ENCODE measurements at places on chromosomes 4 and X. TPM values are rescaled to one million over a fixed set of nuclear protein-coding genes. Genes with fewer than 3 reads are reported as not detected.

DNA sequence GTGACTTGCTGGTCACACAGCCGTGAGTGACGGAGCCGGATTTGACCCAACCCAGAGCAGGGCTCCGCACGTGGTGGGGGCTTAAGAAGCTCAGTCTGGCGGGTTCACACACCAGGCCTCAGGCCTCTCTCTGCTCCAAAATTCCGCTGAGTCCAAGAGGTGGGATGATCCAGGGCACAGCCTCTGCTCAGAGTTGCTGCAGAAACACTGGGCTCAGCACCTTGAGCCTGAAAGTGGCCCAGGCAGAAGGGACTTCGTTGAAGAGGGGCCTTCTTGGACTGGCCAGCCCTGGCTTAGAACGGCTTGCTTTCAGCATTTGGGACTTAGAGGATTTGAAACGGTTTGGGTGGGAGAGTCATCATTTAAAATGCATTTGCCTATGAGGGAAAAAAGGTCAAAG lies 21.2 kb downstream of the EVC start:
- H3K36me3 ChIP-seq = no peaks in the 10 kb centered on the region
- H3K4me1 ChIP-seq = no peaks in the 10 kb centered on the region
- no peak overlapping the region for H3K4me3 ChIP-seq
- no peak overlapping the region for H3K27ac ChIP-seq
- no peaks in the 10 kb centered on the region for H3K27me3 ChIP-seq
- no peak for DNase-seq

The CENPVL1 gene
- polyA plus RNA-seq = not detected

GRCh38 chrX:40552768-40553167 lies 28.0 kb upstream of the ATP6AP2 start:
- no peak overlapping the region for H3K27ac ChIP-seq
- no peaks in the 10 kb centered on the region for H3K27me3 ChIP-seq
- no peaks in the 10 kb centered on the region for H3K36me3 ChIP-seq
- no peak overlapping the region for H3K4me3 ChIP-seq

GRCh38 chr4:4755306-4755705 lies 104.2 kb upstream of the MSX1 start:
- H3K27me3 ChIP-seq = no peaks in the 10 kb centered on the region
- H3K27ac ChIP-seq = no peak overlapping the region
- no peak overlapping the region for H3K4me3 ChIP-seq
- H3K4me1 ChIP-seq = no peaks in the 10 kb centered on the region
- no peak for DNase-seq

DNA sequence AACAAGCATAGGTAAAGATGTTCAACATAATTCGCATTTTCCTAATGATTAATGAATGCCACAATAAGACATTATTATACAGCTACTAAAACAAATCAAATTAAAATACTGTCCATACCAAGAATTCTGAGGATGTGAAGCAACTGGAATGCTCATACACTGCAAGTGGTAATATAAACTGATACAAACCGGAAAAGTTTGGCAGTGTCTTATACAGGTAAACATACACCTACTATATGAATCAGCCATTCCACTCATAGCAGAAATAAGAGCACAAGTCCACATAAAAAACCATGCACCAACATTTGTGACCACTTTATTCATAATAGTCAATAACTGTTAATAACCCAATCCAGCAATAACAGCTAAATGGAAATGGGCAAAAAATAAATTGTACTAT lies 79.3 kb downstream of the FBXW7 start:
- peaks cover 70% of the 10 kb centered on the region for H3K4me1 ChIP-seq
- no peak overlapping the region for H3K4me3 ChIP-seq
- H3K27me3 ChIP-seq = no peaks in the 10 kb centered on the region
- no peak for DNase-seq
- no peaks in the 10 kb centered on the region for H3K36me3 ChIP-seq

All from spleen (tissue), 13 donors.